Naive thymus-derived CD4-positive, alpha-beta T cell (primary cell): ENCODE measurements at places on chromosomes 16 and 17. TPM values are rescaled to one million over a fixed set of nuclear protein-coding genes. Genes with fewer than 3 reads are reported as not detected.

The DHODH gene
- total RNA-seq: 8.9 TPM

The KRTAP9-8 gene
- not detected in 2 replicates for total RNA-seq

The PIRT gene
- not detected for total RNA-seq

The RAB26 gene
- 0.86 TPM for total RNA-seq

The GP2 gene
- total RNA-seq: not detected

The KCNG4 gene
- total RNA-seq: not detected

The NFAT5 gene
- 29.3 TPM for total RNA-seq

The MSL1 gene
- total RNA-seq: 113 TPM

The SLFN14 gene
- not detected for total RNA-seq

The CNOT1 gene
- 241 TPM for total RNA-seq

The USP6 gene
- not detected for total RNA-seq
